Hematopoietic multipotent progenitor cell treated with erythropoietin and hydrocortisone succinate and interleukin-3 and kit ligand, for 4 days (in vitro differentiated cells): ENCODE measurements at places on chromosomes 12 and 14.

- peak; percentile 95 for DNase-seq
Observed at GRCh38 chr14:97077253-97077653, 280.1 kb downstream of the VRK1 start.

DNA sequence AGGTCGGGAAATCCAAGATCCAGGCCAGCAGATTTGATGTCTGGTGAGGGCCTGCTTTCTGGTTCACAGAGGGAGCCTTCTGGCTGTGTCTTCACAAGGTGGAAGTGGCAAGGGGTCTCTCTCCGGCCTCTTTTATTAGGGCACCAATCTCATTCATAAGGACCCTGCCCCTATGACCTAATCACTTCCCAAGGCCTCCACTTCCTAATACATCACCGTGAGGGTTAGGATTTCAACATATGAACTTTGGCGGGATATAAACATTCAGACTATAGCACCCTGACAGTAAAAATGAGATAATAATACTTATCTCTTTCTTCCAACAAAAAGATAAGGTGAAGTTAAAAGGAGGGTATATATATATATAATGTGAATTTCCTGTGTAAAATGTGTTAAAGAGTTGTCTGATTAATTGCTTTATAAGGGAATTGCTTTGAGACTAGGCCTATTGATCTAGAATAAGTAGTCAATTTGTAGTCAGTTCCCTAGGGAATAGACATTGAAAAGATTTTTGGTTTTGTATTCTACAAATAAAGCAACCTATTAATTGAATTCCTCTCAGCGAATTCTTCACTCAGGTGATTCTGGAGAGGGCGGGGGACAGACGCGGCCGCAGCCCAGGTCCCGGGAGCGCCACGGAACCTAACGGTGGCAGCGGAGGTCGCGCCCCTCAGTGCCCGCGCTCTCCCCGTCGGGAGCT lies 516 bp upstream of the LGALS3 start:
- no peak for DNase-seq

GRCh38 chr14:55773984-55774545 lies 194.1 kb downstream of the KTN1 start:
- DNase-seq: no peak

DNA sequence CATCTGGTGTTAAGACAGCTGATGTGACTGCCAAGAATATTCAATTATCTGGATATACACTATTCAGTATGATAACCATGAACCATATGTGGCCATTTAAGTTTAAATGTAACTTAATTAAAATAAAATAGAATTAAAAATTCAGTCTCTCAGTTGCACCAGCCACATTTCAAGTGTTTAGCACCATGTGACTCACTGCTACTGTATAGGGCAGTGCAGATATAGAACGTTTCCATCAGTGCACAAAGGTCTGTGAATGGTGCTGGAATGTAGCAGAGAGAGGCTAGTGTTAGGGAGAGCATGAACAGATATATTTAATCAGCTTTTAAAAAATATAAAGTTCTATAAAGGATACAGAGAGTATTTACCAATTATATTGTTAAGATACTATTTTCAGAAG lies 28.7 kb downstream of the ARID4A start:
- DNase-seq: no peak
